Epithelial cell of prostate (primary cell): ENCODE measurements at places on chromosomes 11 and 22.
A peak's percentile ranks its signal among the peaks of the same experiment; 100 is the strongest.

DNA sequence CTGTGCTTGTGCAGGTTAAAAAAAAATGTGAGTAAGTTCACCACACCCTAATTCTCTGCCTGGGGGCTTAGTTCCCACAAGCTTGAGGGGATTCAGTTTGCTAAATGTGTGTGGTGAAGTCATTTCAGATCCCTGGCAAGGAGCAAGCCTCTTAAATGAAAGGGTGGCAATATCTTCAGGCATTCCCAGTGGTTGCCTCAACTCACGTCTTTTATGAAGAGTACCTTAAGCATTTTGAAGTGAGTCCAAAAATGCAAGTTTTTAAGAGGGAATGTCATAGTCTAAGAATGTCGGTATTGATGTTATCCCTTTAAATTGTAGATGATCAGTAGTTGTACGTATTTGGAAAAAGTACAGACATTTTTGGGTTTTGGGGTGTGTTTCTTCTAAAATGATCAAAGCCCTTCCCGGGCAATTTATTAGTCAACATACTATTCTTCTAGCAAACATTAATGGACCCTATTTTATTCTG is 4.9 kb downstream of the TCP11L1 start:
- peak; percentile 95 for DNase-seq

DNA sequence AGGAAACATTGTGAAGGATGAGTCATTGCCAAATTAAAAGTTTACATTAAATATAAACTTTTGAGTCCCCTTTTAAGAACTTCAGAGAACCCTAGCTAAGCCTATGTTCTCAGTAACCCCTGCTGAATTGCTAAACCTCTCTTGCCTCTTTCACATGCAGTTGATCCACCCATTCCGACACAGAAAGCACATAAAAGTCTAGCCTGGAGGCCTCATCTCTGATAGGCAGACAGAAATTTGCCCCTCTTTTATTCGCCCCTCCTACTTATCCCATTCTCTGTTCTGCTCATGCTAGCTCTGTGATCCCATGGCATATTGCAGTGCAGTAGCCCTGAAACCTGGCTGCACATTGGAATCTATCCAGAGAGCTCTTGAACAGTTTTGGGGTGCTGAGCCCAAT is 58.2 kb upstream of the PDE3B start:
- DNase-seq: no peak

GRCh38 chr22:47396105-47396504 is 633.7 kb downstream of the TBC1D22A start:
- DNase-seq: no peak

- DNase-seq: peak; percentile 60
These were observed 58.8 kb upstream of the SYN3 start for GRCh38 chr22:33116841-33117547.

DNA sequence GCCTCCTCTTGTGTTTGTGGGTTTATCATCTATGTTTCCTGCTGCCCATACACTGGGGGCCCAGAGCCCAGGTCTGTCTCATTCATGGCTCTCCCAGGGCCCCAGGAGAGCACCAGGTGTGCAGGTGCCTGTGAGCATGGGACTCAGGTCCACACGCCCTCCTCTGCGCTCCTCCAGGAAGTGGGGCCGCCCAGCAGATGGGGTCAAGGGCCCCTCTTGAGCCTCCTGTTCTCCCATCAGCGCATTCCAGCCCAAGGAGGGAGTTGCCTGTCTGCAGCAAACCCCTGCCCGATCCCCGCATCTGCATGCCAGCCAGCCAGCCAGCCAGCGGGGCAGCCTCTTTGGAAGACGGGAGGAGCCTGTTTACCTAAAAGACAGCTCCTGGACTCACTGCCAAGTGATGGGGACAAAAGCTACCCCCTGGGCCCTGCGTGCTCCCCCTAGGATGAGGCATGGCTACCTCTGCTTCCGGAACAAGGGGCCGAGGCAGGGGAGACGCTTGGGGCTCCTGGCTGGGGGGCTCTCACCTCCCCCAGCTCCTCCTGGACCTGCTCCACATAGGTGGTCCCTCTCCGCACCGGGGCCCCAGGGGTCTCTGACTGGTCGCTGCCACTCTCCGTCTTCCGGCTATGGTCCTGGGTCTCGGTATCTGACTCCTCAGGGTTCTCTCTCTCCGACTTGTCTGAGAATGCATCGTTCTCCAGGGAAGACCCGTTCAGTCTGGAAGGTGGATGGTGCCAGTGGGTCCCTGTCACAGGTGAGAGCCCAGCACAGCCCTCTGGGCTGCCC is 49.7 kb upstream of the CARS1 start:
- DNase-seq: no peak

DNA sequence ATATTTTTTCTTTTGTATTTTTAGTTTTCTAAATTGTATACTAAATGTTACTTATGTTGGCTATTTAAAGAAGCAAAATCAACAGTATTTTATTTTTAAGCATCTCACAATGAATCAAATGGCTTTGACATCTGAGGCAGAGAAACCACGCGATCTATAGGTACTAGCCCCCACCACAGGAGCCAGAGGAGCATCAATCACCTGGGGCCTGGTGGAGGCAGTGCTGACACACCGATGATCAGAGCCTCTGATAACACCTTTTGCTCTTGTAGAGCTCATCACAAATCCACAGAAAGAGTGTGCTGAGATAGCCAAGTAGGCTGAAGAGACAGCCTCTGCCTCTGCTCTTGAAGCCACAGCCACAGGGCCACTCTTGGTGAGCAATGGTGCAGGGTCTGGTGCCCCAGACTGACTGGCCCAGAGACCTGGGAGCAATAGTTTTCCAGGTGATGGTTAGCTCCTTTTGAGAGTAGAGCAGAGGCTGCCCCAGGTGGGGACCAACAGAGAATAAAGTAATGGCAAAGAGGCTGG is 25.2 kb downstream of the HIRA start:
- DNase-seq: no peak

GRCh38 chr11:41306431-41306830 is 153.0 kb downstream of the LRRC4C start:
- no peak for DNase-seq

- DNase-seq: no peak
These were observed 472.6 kb downstream of the BUD13 start for GRCh38 chr11:116300232-116300631.

DNA sequence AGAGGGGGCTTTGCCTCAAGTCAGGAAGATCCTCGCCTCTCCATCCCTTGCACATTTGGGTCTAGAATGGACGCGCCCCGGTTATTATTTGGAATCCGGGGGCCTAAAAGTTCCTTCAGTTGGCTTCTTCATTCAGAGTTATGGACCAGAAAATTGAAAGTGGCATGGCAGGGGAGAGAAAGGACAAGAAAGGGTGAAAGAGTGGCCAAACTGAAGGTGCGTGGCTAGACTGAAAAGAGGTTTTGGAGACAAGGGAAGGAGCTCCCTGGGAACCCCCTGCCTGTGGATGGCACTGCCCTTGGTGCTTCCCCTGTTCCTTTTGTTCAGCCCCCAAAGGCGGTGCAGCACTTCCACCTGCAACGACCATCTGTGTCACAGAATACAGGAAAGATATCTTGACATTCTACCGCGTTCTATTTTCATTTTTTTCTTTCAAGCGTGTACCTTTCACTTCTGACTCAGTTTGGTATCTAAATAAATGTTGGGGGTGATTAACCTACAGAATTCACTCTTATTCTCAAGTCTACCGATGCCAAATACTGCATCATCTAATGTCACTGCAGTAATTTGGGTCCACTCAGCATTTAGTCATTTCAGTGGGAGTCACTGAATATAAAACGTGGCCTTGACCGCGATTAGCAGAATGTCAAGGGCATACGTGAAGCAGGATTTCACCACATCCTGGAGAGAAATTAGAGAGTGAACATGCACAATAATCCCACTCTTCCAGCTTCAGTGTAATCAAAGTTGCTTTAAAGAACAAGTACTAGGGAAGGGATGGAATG is 88.1 kb upstream of the ARHGAP32 start:
- DNase-seq: no peak

DNA sequence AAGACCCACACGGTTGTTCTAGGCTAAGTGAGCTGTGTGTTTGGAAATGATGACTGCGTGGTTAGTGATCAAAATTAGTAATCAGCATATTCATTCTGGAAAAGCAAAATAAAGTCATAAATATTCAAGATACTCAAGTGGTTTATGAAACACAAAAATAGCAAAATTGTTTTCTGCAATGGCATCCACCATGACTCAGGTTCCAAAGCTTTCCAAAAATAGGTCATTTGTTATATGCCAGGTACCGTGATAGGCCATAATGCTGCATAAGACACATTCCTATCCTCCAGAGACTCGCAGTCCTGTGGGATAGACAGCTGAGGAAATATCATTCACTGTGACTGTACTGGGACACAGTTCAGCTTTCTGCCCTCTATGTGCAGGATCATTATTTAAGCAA is 2.4 kb upstream of the ATL3 start:
- no peak for DNase-seq

- no peak for DNase-seq
These were observed 26.9 kb downstream of the STX3 start for GRCh38 chr11:59782080-59782479.

DNA sequence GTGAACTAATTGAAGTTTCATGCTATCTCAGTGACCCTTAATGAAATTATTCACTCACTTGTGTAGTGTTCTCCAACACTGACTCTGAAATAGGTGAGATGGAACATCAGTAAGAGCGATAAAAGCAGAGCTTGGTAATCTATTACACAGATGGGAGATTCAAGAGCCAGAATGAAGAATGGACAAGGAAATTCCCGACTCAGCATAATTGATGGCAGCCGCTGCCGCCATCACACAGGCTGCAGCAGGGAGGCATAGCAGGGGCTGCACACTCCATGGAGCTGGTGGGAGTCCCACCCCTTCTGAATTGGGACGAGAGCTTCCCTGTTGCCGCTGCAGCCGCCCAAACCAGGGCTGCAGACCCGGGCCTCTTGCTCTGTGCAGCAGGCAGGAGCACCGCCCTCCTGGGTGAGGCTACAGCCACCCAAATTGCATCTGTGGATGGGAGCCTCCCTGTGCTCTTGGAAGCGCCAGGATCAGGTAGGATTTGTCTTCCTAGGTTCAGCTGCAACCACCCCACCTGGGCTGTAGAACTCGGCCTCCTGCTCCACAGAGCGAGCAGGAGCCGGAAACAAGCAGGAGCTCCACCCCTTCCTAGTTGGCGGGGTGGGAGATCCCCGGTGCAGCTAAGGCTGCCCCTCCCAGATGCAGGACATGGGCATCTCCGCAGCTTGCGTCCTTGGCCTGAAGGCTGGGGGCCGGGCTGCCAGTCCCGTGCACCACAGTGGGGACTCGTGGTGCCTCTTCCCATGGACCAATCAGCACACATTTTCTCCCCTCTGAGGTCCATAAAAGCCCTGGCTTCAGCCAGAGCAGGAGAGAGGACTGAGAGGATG is 535.1 kb upstream of the LUZP2 start:
- no peak for DNase-seq

GRCh38 chr22:45073064-45073463 is 63.3 kb upstream of the PHF21B start:
- DNase-seq: no peak

DNA sequence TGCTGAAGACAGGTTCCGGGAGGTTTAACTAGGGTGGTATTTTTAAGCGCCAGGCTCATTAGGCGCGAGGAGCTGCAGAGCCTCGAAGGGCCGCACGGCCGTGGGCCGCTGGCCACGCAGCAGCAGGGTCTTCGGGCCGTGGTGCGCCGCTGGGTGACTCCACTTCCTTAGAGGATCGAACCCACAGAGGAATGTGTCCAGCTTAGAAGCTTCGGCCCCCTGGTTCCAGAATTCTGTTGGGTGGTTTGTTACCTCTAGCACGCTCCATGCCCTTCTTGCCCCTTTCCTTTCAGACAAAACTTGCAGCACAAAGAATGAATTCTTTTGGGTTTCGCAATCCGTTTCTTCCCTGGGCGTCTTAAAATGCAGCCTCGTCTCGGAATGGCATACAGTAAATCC is 773 bp upstream of the PATL1 start:
- no peak for DNase-seq
